CD4-positive, alpha-beta T cell treated with Interleukin-10 for 1 hour (primary cell): ENCODE measurements at places on chromosomes 1 and 21.
A peak's percentile ranks its signal among the peaks of the same experiment; 100 is the strongest.

GRCh38 chr1:185035258-185035657 lies 10.1 kb upstream of the RNF2 start:
- no peak for DNase-seq

DNA sequence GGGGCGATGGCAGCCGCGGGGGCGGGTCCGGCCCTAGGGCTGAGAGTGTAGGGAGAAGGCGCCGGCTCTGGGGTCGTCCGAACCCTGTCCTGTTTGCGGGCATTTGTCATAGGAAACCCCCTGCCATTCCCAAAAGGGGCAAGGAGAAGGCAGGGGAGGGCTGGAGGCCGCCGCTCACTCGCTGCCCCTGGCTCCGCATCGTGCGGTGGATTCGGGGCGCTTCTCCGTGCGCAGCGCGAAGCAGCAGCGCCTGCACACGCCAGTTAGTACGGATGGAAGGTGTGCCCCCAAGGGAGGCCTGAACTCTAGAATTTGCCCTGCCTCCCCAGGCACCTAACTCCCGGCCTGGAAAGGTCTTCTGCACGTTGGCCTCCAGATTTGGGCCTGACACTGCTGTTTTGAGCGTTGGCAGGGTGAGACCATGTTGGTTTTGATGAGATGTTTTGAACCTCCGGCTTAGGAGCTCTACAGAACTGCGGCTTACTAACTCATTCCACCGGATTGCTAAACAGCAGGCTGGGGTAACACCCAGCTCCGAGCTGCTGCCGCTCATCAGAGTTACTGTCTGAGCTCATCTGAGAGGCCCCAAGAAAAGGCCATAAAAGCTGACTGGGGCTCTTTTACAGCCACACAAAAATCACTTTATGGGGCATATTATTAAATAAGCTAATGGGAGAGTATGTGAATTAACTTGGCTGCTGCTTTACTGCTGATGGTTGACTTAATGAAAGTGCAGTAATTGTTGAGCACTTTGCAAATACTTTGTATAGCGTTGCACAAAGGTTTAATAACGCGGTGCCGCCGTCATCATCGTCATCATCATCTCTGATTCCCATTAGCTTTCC lies 987 bp downstream of the GPR137B start:
- DNase-seq: peak; percentile 15

- no peak for DNase-seq
These were observed 30.3 kb downstream of the TEX35 start for GRCh38 chr1:178543290-178543607.

DNA sequence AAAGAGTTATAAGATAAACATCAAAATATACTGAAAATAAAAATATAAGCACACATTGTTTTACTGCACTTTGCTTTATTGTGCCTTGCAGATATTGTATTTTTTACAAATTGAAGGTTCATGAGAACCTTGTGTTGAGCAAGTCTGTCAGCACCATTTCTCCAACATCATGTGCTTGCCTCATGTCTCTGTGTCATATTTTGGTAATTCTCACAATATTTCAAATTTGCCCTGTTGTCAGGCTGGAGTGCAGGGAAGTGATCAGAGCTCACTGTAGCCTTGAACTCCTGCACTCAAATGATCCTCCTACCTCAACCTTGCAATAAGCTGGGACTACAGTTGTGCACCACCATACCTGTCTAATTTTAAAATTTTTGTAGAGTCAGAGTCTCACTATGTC lies 21.3 kb upstream of the CNIH3 start:
- DNase-seq: no peak

DNA sequence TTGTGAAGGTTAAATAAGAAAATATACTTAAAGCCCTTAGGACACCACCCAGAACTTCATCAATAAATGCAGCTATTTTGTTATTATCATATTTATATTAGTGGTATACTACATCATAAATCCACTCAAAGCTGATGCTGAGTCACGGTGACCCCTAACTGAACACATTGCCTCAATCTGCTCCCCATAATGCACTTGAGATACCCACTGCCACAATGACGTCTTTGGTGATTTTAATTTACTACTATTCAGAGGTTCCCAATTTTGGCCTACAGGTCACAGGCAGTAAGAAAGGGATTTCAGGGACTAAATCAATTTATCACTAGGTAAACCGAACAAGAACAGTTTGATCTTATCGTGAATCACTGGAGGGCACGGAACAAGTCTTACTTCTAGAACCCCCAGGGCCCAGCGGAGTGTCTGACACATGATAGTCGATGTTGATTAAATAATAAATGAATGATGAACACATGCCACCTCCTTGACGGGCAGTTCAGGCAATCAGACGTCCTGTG lies 493 bp upstream of the CHD1L start:
- no peak for DNase-seq

- DNase-seq: no peak
These were observed 911.1 kb downstream of the TTLL7 start for GRCh38 chr1:83087851-83088250.

GRCh38 chr1:46544561-46545240 lies 6.7 kb downstream of the KNCN start:
- DNase-seq: no peak

DNA sequence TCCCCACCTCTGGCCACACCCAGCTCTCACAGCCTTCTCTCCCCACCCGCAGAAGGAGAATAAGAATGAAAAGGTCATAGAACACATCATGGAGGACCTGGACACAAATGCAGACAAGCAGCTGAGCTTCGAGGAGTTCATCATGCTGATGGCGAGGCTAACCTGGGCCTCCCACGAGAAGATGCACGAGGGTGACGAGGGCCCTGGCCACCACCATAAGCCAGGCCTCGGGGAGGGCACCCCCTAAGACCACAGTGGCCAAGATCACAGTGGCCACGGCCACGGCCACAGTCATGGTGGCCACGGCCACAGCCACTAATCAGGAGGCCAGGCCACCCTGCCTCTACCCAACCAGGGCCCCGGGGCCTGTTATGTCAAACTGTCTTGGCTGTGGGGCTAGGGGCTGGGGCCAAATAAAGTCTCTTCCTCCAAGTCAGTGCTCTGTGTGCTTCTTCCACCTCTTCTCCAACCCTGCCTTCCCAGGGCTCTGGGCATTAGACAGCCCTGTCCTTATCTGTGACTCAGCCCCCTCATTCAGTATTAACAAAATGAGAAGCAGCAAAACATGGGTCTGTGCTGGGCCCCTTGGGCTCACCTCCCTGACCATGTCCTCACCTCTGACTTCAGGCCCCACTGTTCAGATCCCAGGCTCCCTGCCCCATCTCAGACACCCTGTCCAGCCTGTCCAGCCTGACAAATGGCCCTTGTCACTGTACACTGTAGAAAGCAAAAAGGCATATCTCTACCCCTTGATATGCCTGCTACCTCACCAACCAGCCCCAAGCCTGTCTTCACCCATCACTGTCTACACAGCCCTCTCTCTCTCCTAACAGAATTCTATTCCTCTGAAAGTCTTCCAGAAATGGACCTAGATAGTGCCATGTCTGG lies 3.2 kb downstream of the S100A9 start:
- DNase-seq: no peak

DNA sequence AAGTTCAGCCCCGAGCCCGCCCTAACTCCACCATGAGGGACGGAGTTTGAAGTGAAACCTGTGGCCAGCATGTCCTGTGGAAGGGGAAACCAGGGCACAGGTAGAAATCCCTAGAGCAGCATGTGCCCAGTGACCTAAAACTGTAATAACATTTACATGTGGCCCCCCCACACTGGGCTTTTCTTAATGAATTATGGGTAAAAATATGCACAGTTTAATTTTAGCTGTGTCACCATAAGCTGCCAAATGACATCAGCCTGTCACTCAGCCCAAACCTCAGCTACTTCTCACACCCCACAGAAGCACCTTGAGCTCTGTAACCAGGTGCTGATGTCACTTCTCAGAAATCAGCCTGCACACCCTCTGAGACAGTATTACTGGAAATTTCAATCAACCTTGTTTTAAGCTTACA lies 50.0 kb upstream of the SLC19A1 start:
- DNase-seq: peak; percentile 86

GRCh38 chr21:33055991-33056390 lies 13.9 kb upstream of the OLIG1 start:
- no peak for DNase-seq

DNA sequence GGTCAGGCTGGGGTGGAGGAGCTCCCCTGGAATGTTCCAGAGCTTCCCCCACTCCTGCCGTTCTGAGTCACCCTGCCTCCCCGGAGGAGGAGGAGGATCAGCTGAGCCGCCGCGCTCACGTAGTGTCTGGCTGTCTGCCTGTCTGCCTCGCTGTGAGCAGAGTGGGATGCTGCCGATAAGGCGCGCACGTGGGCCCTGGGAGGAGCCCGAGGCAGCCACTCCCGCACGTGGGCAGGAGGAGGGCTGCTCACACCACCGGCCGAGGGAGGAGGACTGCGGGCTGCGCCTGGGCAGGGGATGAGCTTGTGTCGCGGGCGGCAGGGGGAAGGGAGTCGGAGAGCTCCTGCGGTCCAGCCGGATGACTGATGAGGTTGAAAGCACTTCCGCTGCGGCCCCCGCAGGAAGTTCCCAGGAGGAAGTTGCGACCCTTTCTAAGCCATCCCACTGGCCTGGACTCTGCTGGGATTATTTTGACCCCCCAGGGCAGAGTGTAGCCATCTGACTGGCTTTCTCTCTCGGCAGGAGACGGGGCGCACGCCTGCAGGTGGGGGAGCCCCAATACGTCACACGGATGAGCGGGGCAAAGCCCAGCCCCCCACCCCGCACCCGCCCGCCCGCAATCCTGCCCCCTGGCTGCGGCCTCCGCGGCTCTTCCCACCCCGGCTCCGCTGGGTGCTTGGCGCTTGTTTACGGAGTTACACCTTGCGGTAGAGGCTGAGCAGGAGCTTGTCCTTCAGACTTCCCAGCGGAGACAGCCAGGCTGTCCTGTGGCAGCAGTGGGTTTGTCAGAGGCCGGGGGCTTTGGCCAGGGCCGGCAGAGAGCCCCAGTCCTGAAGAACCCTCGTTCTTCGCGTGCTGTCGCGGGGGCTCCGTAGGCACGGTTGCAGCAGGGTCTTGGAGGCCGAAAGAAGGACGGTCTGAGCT lies 9.8 kb downstream of the PDXK start:
- DNase-seq: peak; percentile 83

DNA sequence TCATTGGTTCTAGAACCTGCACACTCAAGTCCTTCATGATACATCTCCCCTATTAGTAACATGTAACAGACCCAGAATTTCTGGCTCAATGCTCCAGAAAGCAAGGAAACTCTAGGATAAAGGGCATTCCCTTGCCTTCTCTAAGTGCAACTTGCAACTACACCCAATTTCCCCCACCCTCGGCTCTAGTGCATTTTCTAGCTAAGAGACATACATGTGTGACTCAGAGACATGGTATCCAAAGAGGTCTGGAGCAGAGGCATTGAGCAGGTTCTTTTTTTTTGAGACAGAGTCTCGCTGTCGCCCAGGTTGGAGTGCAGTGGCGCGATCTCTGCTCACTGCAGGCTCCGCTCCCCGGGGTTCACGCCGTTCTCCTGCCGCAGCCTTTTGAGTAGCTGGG lies 132.9 kb downstream of the ZC3H11B start:
- DNase-seq: no peak

DNA sequence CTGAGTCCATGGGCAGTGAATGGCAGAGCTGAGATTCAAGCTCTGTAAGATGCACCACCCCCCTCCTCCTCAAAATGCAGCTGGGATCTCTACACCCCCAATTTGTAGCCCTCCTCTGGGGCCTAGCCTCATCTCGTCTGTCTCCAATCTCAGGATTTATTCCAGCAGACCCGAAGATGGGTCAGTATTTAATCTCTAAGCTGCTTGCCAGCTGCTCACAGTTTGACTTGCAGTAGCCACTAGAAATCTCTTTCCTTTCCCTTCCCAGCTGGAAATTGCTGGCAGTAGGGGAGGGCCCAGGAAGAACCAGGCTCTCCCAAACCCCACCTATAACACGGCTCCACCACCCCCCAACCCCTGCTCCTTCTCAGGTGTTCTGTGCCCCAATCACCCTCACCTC lies 1.5 kb downstream of the LACTBL1 start:
- DNase-seq: no peak

DNA sequence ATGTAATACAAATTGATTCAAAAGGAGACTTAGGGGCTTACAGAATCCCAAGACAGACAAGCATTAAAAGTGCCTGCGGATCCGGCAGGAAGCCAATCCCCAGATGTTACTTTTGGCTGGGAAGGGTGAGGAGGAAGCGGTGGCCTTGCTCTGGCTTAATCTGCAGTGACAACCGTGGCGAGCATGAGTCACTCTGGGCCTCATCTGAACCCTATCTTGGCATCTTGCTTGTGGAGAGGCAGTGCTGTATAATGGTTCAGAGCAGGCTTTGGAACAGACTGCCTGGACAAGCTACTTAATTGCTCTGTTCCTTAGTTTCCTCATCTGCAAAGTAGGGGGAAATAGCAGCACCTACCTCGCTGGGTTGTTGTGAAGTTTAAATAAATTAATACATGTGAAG lies 74.1 kb downstream of the XCL2 start:
- peak; percentile 28 for DNase-seq

DNA sequence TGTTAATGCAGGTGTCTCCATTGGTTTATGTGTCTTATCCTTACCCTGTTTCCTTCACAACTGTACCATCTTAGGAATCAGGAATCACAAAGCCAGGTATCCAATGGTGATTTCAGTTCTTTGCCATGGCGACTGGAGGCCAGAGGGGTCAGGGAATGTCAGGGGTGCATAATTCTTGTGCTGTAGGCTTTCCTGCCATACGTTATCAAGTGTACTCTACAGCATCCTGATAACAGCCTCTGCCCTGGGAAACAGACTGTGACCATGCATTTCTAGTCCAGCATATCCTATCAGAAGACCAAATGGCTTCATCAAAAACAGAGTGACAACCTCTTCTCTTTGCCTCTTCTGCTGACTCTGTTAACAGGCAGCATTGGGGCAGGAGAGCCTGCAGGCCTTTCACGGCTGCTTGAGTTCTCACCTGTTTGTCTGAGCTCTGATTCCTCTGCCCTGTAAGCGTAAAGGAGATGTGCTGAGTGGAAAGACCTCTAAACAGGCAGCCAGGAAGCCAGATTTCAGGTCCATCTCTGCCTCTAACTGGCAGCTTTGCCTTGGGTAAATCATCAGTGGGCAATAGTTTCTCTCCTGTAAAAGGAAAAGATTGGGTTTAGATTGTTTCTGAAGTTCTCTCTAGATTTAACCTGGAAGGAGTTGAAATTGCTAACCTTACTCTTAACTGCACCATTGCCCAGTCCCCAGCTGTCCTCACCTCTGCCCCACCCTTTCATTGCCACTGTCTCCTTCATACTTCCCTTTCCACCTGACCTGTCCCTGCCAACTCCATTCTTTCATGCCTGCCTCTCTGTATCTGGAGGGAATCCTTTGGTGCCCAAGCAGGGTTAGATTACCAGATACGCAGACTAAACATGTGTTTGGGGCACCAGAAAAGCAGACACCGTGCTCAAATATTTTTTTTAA lies 80.2 kb downstream of the LRRC8D start:
- no peak for DNase-seq

- peak; percentile 49 for DNase-seq
These were observed 100.6 kb downstream of the CRYAA start for GRCh38 chr21:43269440-43269839.

DNA sequence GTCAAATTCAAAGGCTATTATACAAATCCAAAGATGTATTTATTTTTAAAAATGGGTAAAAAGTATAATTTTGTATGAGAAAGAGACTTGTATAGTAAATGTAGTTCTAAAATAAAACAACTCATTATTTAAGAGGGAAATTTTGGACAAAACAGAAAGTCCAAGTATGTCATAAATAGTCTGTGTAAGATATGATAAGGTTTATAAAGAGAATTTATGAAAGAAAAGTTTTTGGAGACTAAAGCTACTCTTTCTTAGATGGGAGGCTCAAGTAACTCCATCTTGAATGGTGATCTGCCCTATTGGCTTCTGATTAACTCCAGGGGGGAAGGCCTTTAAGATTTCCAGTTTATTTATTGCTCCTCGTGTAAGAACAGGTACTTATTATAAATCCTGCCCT lies 14.7 kb upstream of the OR2T27 start:
- DNase-seq: no peak

GRCh38 chr1:170460414-170461155 lies 71.4 kb upstream of the GORAB start:
- DNase-seq: no peak
